ENCODE measurements at places on chromosomes 5 and 9. TPM values are rescaled to one million over a fixed set of nuclear protein-coding genes. Genes with fewer than 3 reads are reported as not detected.

GRCh38 chr5:157821822-157822622 lies 36.9 kb downstream of the CLINT1 start:
- no peak for DNase-seq

GRCh38 chr5:150505041-150505511 lies 2.9 kb upstream of the NDST1 start:
- DNase-seq = no peak

DNA sequence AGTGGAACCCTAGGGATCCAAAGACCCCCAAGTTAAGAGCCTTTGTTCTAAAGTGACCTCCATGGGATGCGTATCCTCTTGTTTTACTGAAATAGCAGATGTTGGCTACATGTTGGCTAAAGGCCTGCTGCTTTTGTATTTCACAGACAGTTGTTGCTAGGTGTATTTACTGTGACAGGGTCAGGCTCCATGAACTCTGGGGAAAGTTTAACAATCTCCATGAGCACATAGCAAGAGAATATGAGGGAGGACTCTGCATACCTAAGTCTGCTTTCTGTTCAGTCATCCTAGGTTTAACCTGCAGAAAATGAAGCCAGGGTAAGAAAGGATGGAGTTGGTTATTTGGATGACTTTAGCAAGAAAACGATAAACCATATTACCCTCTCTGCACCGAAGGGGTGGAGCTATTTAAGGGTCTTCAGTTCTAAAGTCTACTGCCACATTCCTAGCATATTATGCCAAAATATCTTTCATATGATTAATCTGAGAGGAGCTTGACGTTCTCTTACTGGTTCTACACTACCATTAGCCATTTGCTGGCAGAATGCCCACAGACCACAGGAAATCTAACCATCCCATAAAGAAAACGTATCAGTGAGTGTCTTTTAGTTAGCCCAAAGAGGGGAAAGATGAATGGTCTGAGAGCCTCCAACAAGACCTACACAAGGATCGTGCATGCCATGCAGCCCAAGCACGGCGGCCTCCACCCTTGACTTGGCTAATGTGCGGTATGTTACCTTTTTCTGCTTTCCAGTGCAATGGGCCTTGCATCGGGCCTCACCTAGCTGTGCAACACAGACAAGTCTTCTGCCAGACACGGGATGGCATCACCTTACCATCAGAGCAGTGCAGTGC lies 127.8 kb downstream of the SAXO1 start:
- no peak for DNase-seq

The PHF24 gene
- not detected for total RNA-seq

DNA sequence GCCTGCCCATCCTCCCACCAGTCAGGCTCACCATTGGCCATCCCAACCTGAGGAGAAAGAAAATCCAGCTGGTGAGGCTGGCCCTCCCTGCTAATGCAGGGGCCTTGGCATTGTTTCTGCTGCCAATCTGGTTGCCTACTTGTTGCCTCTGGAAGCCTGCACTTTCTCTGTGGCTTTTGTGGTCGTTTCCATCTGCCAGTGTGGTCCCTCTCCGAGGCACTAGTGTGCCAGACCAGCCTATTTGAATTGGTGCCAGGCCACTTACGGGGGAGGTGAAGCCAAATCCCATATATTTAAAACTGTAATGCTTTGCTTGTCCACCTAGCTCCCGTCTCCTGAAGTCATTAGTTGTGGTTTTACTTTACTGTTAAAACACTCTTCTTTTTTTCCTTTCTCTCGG lies 213.4 kb upstream of the ADAMTSL1 start:
- DNase-seq = no peak

DNA sequence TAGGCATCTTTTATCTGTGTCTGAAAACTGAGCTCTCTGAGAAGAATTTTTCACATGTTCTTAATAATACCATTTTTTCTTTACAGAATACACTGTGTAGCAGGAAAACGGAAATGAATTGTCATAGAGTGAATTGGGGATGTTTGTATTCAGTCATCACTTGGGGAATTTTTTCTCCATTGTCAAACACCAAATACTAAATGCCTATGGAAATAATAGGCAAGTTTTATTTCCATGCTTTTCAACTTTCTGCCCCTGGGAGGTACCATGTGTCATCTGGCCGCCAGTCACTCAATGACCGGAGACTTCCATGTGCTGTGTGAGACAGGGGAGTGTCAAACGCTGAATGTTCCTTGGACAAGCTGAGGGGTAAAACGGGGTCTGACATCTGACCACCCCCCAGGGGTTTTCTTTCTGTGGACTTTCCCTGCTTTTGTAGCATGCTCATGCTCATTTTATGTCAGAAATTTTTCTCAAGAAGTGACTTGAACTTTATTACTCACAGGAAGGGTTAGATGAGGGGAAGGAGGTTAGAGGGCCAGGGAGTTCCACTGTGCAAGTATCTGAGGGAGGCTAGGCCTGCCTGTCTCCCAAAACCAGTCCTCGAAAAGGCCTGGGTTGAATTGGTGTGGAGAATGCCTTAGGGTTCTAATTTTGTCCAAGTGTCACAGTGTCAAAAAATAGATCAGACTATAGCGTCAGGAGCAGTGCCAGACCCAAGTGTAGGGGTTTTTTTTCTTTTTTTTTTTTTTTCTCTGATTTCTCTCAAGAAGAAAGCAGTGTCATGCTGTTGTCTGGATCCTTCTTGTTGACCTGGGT lies 438.6 kb downstream of the AGTPBP1 start:
- DNase-seq = no peak
